ENCODE measurements at places on chromosomes 7 and 10.
A peak's percentile ranks its signal among the peaks of the same experiment; 100 is the strongest.

GRCh38 chr7:137715121-137715520 lies 131.7 kb downstream of the DGKI start:
- no peak for DNase-seq

GRCh38 chr7:151805191-151805590 lies 71.7 kb downstream of the PRKAG2 start:
- no peak for DNase-seq

GRCh38 chr10:55943403-55943802 lies 417.7 kb downstream of the ZWINT start:
- DNase-seq: no peak

- peak; percentile 92 for DNase-seq
Observed at GRCh38 chr10:30433730-30434272, at the start of gene MAP3K8. TSS of gene MAP3K8 (plus strand) at chr10:30434184. CDS start at chr10:30438939, 4,755 bp downstream.

GRCh38 chr7:139471740-139472353 lies 11.6 kb downstream of the KLRG2 start:
- DNase-seq: no peak

GRCh38 chr10:51005551-51005950 lies 68.7 kb upstream of the PRKG1 start:
- no peak for DNase-seq

GRCh38 chr10:110474826-110475225 lies 22.9 kb upstream of the DUSP5 start:
- no peak for DNase-seq

- DNase-seq: no peak
Observed at GRCh38 chr10:63105225-63106110, 27.7 kb upstream of the NRBF2 start.

- DNase-seq: peak; percentile 85
Observed at GRCh38 chr10:6271663-6272062, 68.9 kb downstream of the PFKFB3 start.

DNA sequence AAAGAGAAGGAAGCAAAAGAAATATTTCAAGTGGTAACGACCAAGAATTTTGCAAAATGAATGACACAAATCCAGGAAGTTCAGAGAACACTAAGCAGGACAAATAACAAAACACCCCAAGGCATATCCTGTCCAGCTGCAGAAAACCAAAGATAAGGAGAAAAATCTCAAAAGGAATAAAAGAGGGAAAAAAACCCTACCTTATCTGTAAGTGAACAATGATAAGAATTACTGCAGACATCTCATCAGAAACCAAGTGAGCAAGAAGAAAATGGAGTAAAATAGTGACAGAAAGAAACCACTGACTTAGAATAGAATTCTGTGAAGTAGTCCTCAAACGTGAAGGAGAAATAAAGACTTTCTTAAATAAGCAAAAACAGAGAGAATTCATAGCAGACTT lies 21.8 kb downstream of the CARD11 start:
- DNase-seq: no peak

DNA sequence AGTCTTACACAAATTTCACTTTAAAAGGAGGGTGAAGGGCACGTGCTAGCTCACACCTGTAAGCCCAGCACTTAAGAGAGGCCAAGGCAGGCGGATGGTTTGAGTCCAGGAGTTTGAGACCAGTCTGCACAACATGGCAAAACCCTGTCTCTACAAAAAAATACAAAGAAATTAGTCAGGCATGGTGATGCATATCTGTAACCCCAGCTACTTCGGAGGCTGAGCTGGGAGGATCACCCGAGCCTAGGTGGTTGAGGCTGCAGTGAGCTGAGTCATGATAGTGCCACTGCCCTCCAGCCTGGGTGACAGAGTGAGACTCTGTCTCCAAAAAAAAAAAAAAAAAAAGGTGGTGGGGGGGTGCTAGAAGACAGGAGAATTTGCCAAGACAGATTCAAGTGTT lies 237.3 kb upstream of the KLF14 start:
- DNase-seq: no peak

DNA sequence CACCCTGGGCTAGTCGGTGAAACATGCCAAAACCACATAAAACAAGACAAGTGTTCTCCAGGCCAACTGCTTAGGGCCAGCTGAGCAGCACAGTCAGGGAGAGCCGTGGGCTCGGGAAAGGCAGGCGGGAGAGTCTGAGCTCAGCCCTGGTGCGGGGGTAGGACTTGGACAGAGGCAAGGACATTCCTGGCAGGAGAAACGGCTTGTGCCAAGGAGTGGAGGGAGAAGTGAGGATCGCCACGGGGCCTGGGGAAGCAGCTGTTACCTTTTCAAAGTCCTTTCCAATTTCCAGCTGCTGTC lies 4.2 kb downstream of the ELN start:
- no peak for DNase-seq

DNA sequence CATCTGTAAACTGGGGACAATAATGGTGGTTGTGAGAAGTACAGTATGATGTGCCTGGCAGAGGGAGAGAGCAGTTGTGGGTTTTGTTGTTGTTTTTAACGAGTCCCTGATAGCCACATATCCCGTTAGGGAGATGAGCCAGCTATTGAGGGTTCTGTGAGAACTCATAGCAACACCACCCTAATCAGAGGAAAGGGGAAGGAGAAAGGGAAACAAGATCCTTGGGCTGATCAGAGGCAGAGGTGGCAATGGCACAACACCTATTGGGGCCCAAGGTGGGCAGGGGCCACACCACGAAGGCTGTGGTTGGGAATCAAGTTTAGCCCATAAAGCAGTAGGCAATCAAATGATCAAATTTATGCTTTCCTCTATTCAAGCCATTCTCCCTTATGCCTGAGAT lies 1.7 kb upstream of the MRPS24 start:
- no peak for DNase-seq

DNA sequence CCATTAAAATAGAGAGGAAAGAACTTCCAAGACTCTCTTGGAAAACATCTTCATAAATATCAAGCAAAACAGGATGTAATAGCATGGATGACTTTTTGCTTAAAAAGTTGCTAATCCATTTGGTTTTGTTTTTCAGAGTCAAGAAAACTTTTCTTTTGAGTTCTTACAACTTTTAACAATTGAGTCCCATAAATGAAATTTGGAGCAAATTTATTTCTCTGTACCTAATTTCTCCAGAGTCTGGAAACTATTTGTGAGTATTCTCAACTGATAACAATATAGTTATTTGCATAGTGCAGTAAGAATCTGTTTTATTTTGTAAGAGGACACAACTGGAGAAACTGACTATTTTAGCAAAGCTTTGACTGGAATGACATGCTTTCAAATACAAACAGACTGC lies 606.3 kb upstream of the IGFBP3 start:
- DNase-seq: no peak
